Chondrocyte (in vitro differentiated cells): ENCODE measurements at places on chromosomes 12 and 14. TPM values are rescaled to one million over a fixed set of nuclear protein-coding genes. Genes with fewer than 3 reads are reported as not detected.

GRCh38 chr12:44127966-44128710 lies 292.3 kb downstream of the TMEM117 start:
- no peaks in the 10 kb centered on the region for H3K4me1 ChIP-seq
- H3K36me3 ChIP-seq, result no peaks in the 10 kb centered on the region

- no peak for DNase-seq
- no peaks in the 10 kb centered on the region for H3K27me3 ChIP-seq
- peak overlapping the region; percentile 11 for H3K4me3 ChIP-seq
- H3K27ac ChIP-seq, result peak overlapping the region; percentile 75
- peaks cover 20% of the 10 kb centered on the region for H3K36me3 ChIP-seq
Measured at GRCh38 chr12:122471324-122472226, 29.2 kb downstream of the ZCCHC8 start.

DNA sequence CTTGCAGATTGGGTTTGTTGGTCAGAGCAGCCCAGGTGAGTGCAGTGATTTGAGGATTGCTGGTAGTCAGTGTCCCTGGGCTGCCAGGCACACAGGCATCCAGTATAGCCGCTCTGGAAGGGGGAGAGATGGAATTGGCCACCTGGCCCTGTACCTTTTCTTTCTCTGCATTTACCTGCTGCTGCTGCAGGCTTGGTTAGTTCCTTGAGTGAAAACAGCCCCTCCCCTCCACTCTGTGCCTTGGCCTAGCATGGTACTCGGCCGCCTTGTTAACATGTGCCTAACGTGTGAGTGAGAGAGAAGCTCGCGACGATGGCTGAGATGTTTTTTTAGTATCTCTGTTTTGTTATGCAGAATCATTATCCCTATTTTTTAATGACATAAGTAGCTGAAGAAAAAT lies 49.3 kb upstream of the AMN start:
- H3K4me1 ChIP-seq, result no peaks in the 10 kb centered on the region
- H3K4me3 ChIP-seq, result no peak overlapping the region
- H3K27ac ChIP-seq, result no peak overlapping the region
- H3K27me3 ChIP-seq, result no peaks in the 10 kb centered on the region
- no peak for DNase-seq

Gene RIPK3
- total RNA-seq, result 0.80 to 1.3 TPM (median 0.90 TPM) in 3 replicates

GRCh38 chr14:38186216-38186615 lies 21.5 kb upstream of the SSTR1 start:
- H3K27me3 ChIP-seq, result peaks cover 19% of the 10 kb centered on the region
- H3K36me3 ChIP-seq, result no peaks in the 10 kb centered on the region
- no peaks in the 10 kb centered on the region for H3K4me1 ChIP-seq
- H3K4me3 ChIP-seq, result no peak overlapping the region

DNA sequence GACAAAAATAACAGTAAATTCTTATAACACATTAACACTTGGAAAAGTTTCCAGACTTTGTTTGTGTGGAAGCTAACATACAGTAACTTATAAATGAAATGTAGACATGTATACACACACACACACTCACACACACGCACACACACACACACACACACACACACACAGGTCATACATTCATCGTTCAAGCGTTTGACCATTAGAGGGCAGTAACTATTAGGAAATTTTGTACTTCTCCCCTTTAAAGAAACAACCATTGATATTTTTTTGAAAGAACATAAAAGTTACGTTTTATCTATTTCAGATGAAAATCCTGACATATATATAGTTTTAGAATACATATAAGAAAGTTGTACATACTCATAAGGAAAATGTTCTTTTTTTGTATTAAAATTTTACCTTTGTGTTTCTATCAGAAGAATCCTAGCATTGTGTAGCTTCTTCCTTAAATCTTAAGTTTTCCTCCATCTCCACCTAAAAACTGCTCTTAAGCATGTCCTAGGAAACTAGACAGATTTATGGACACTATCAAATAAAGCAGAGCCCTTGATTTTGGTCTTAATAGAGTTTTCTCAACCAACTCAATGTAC lies 29.0 kb downstream of the PTPRQ start:
- no peaks in the 10 kb centered on the region for H3K36me3 ChIP-seq
- peaks cover 10% of the 10 kb centered on the region for H3K4me1 ChIP-seq
- H3K27ac ChIP-seq, result no peak overlapping the region

- peaks cover 18% of the 10 kb centered on the region for H3K4me1 ChIP-seq
- H3K27ac ChIP-seq, result peak overlapping the region; percentile 85
- no peak for DNase-seq
- no peak overlapping the region for H3K4me3 ChIP-seq
- H3K36me3 ChIP-seq, result no peaks in the 10 kb centered on the region
Measured at GRCh38 chr12:106288494-106289195, 13.9 kb upstream of the TCP11L2 start.

Gene PRKD1
- 10.1 to 14.5 TPM (median 11.1 TPM) in 3 replicates for total RNA-seq

Gene MON2
- 42.6 to 73.8 TPM (median 47.2 TPM) in 3 replicates for total RNA-seq

Gene IKZF4
- 5.3 to 6.1 TPM (median 5.7 TPM) in 3 replicates for total RNA-seq

- no peak overlapping the region for H3K27ac ChIP-seq
- no peak for DNase-seq
- H3K4me3 ChIP-seq, result no peak overlapping the region
- no peaks in the 10 kb centered on the region for H3K36me3 ChIP-seq
- no peaks in the 10 kb centered on the region for H3K4me1 ChIP-seq
Measured at GRCh38 chr12:108210001-108210400, 80.9 kb downstream of the WSCD2 start.

- H3K36me3 ChIP-seq, result no peaks in the 10 kb centered on the region
- H3K27me3 ChIP-seq, result no peaks in the 10 kb centered on the region
- peaks cover 68% of the 10 kb centered on the region for H3K4me1 ChIP-seq
- DNase-seq, result no peak
- H3K27ac ChIP-seq, result peak overlapping the region; percentile 87
- H3K4me3 ChIP-seq, result no peak overlapping the region
Measured at GRCh38 chr14:52351233-52352060, 37.3 kb downstream of the PTGER2 start.

DNA sequence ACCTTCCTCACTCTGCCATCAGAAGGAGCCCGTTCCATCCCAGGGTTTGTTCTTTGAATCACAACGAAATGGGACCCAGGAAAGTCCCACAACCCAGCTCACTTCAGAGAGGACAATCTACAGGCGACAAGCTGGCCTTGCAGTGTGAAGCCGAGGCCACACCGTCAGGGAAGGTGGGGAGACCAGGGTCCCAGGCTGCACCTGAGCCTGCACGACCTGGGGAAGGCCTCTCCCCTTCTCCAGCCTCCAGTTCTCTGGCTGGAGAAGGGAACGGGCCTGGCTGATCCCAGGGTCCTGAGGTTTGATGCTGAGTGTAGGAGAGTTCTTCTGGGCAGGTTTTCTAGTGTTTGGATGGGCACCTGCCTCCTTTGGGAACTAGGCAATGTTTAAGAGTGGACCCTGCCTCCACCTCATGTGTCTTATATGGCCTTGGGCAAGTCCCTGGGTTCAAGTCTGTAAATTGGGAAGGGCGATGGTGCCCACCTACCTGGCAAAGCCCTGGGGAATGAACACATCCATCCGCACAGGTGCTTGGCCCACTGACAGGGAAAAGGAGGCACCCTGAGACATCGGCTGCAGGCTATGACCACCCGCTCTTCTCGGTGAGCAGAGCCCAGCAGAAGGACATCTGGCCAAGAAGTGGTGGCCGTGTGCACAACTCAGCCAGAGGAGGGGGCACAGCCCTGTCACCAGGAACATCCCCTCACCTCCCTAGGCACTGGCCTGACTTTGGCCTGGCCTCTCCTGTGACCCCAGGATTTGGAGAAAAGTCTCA lies 77.9 kb upstream of the BCL11B start:
- no peak overlapping the region for H3K27ac ChIP-seq
- H3K36me3 ChIP-seq, result peaks cover 2% of the 10 kb centered on the region
- DNase-seq, result peak; percentile 72
- peaks cover 15% of the 10 kb centered on the region for H3K27me3 ChIP-seq

Gene EMP1
- 30.7 to 58.3 TPM (median 35.7 TPM) in 3 replicates for total RNA-seq

Gene FOXM1
- total RNA-seq, result 13.1 to 17.6 TPM (median 15.2 TPM) in 3 replicates

- no peak overlapping the region for H3K27ac ChIP-seq
- no peak for DNase-seq
- H3K4me1 ChIP-seq, result no peaks in the 10 kb centered on the region
- no peaks in the 10 kb centered on the region for H3K27me3 ChIP-seq
- no peak overlapping the region for H3K4me3 ChIP-seq
Measured at GRCh38 chr14:105224845-105225570, 23.3 kb upstream of the BTBD6 start.

DNA sequence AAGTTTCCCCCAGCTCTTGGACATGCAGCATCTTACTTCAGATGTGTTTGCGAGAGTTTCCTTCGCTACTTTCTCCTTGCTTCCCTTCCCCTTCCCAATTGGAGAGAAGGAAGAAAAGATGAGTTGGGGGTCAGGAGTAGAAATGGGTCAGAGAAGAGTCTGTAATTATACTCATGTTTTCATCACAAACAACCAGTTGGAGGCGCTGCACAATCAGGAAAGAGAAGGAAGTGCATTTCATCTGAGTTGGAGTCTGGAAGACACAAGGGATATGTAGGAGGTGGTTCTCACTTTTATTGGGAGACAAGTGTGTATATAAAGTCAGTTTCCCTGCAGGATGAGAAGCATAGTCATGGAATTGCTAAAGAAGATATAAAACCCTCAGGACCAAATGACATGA lies 31.3 kb upstream of the VSX2 start:
- H3K4me1 ChIP-seq, result no peaks in the 10 kb centered on the region
- H3K36me3 ChIP-seq, result no peaks in the 10 kb centered on the region
- no peak overlapping the region for H3K27ac ChIP-seq
- H3K27me3 ChIP-seq, result no peaks in the 10 kb centered on the region
- no peak overlapping the region for H3K4me3 ChIP-seq

Gene RITA1
- total RNA-seq, result 15.5 to 20.2 TPM (median 16.7 TPM) in 3 replicates

GRCh38 chr12:51021694-51022093 lies 4.5 kb downstream of the SLC11A2 start:
- H3K27me3 ChIP-seq, result no peaks in the 10 kb centered on the region
- DNase-seq, result no peak
- no peak overlapping the region for H3K27ac ChIP-seq
- H3K4me1 ChIP-seq, result peaks cover 27% of the 10 kb centered on the region

GRCh38 chr12:98058838-98059237 lies 456.6 kb upstream of the TMPO start:
- H3K36me3 ChIP-seq, result no peaks in the 10 kb centered on the region
- H3K27ac ChIP-seq, result no peak overlapping the region
- no peak overlapping the region for H3K4me3 ChIP-seq
- H3K27me3 ChIP-seq, result peaks cover 2% of the 10 kb centered on the region
- H3K4me1 ChIP-seq, result no peaks in the 10 kb centered on the region

DNA sequence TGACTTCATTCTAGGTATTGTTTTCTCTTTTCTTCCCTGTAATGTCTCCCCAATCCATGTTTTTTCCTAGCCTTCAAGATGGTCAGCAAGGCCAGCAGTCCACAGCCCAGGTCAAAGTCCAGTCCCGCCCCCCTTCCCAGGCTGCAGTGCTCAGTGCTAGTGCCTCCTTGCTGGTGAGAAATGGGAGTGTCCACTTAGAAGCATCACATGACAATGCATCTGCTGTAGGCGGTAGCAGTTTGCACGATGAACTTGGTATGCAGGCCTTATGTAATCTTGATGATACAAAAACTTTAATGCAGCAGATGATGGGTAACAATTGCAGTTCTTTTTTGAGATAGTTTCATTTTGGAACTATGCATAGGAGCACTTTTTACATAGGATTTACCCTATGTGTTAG lies 88.4 kb downstream of the PCNX1 start:
- peaks cover 7% of the 10 kb centered on the region for H3K4me1 ChIP-seq
- DNase-seq, result no peak
- H3K27me3 ChIP-seq, result no peaks in the 10 kb centered on the region
- H3K27ac ChIP-seq, result no peak overlapping the region

DNA sequence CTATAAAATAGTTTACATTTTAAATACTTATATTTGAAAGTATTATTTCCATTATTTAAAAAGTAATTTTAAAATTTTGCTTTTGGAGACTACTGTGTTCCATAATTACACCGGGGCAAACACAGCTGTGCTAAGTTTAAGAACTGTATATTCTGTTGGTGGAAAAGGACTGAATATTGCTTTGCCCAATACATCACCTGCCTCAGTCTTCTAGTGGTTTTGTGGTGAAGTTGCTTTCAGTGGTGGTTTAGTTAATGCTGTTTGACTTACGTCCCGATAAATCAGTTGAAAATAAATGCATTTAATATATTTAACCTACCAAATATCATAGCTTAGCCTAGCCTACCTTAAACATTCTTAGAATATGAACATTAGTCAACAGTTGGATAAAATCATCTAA lies 23.4 kb downstream of the FBXO34 start:
- H3K4me3 ChIP-seq, result no peak overlapping the region
- no peaks in the 10 kb centered on the region for H3K27me3 ChIP-seq
- no peak for DNase-seq
- peaks cover 3% of the 10 kb centered on the region for H3K36me3 ChIP-seq

DNA sequence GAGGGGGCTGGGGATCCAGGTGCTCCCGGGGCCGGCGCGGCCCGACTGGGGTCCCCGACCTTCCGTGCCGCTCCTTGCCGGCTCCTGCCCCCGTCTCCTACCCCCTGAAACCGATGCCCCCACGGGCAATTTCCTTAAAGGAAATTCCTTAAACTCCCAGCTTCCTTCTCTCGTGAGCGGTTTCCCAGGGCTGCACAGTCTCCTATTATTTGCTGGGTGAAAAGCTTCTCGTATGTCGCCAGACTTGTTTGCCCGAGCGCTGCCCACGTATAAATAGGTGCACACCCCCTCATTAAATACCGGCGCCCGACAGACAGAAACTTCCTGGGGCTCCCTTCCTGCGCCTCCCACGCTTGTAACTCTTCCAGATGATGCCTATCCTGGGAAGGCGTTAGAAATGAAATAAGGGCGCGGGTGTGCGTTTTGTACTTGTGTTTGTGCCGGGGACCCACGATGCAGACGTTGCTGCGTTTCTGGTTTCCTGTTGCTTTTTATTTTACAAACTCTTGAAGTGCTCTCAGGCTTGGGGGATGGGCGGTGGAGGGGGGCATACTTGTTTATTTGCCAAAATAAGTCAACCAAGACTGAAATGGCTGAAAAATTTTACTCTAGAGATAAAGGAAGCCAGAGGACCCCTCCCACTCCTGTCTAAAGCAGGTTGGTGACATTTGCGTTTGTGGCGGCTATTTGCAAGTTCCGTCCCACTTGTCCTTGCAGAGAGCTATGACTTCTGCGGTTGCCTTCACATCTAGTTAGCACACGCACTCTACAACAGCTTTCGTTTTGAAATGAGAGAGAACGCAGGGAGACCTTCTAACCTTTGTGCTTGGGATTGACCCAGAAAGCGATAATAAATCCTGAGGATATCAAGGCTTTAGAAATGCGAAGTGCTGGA lies 1.0 kb downstream of the HIP1R start:
- DNase-seq, result no peak
- H3K27me3 ChIP-seq, result no peaks in the 10 kb centered on the region
- peaks cover 33% of the 10 kb centered on the region for H3K4me1 ChIP-seq
- H3K27ac ChIP-seq, result peak overlapping the region; percentile 59
- peak overlapping the region; percentile 79 for H3K4me3 ChIP-seq

DNA sequence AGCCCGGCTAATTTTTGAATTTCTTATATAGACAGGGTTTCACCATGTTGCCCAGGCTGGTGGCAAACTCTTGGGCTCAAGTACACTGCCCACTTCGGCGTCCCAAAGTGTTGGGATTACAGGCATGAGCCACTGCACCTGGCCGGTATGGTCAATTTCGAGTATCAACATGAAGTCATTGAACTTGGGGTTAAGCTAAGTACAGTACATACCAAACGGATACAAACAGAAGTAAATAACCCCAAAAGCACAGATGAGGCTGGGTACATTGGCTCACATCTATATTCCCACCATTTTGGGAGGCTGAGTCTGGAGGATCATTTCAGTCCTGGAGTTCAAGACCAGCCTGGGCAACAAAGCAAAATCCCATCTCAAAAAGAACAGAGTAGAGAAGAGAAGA lies 13.0 kb upstream of the PSMD9 start:
- H3K4me1 ChIP-seq, result peaks cover 9% of the 10 kb centered on the region
- H3K27ac ChIP-seq, result no peak overlapping the region
- no peak overlapping the region for H3K4me3 ChIP-seq
- DNase-seq, result no peak

GRCh38 chr12:121132601-121133481 lies at the start of gene P2RX7:
Gene P2RX7, plus strand, starts transcription at chr12:121132876. Its CDS starts 95 bp downstream, at chr12:121132971.
- H3K36me3 ChIP-seq, result no peaks in the 10 kb centered on the region
- H3K4me1 ChIP-seq, result peaks cover 24% of the 10 kb centered on the region
- peaks cover 9% of the 10 kb centered on the region for H3K27me3 ChIP-seq
- H3K4me3 ChIP-seq, result peak within 1 kb of the TSS; percentile 71
- DNase-seq, result no peak
